ENCODE measurements at places on chromosomes 5 and 9. TPM values are rescaled to one million over a fixed set of nuclear protein-coding genes. Genes with fewer than 3 reads are reported as not detected.

DNA sequence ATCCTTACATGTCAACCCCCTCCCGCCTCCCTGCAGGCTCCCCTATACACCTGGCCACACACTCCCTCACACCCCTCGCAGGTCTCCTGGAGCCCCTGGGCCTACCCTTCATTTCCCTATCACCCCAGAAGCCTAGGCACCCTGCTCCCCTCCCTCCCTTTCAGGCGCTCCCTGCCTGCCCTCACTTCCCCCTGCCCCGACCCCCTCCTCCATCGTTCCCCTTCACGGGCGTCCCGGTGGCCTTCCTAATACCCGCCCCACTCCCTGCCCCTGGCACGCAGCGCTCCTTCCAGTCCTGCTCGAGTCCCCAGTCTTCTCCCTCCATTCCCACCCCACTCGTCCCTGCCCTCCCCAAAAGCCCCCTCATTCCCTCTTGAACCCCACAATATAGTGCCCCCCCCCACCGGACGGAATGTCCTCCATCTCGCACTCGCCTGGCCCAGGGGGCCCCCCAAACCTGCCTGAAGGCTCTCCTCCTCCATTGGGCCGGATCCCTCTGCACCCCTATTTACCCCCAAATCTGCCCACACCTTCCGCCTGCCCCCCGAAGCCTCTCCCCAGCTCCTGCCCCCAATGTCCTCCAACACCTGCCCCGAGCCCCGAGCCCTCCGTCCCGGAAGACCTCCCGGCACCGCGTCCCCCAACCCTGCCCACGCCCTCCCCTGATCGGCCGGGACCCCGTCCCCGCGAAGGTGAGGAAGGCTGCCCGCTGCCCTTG lies 746 bp downstream of the STRBP start:
- H3K4me3 ChIP-seq = peak overlapping the region; percentile 73
- H3K4me1 ChIP-seq = peaks cover 30% of the 10 kb centered on the region
- no peaks in the 10 kb centered on the region for H3K27me3 ChIP-seq
- peak overlapping the region; percentile 80 for H3K27ac ChIP-seq
- H3K36me3 ChIP-seq = no peaks in the 10 kb centered on the region

DNA sequence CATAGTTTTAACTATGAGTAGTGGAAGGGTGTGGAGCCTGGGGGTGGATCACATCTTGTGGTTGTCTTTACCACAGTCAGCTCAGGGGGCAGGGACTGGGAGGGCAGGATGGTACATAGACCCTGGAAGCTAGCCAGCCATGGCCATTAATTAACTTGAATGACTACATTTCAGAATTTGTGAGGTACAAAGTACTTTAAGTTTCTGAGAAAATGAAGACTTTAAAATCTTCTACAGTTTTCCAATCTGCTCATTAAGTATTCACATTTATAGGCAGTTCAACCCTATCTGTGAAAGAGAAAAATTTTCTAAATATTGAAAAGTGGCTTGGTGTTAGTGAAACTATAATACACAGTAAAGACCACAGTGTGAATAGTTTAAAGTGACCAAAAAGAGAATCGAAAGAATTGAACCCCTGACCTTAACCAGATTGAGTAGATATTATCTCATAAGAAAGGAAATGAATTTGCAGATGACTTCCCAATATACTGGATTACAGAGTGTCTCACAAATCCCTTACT lies 234.2 kb upstream of the MEF2C start:
- H3K4me3 ChIP-seq = no peak overlapping the region
- no peaks in the 10 kb centered on the region for H3K36me3 ChIP-seq
- no peak for DNase-seq
- H3K4me1 ChIP-seq = no peaks in the 10 kb centered on the region

GRCh38 chr9:7316166-7316795 lies 483.3 kb downstream of the DMAC1 start:
- no peak overlapping the region for H3K4me3 ChIP-seq
- H3K27ac ChIP-seq = no peak overlapping the region
- peaks cover 54% of the 10 kb centered on the region for H3K27me3 ChIP-seq
- H3K4me1 ChIP-seq = no peaks in the 10 kb centered on the region

Gene OR2V1
- total RNA-seq = not detected

- H3K27me3 ChIP-seq = no peaks in the 10 kb centered on the region
- H3K4me1 ChIP-seq = peaks cover 13% of the 10 kb centered on the region
- no peak for DNase-seq
- H3K36me3 ChIP-seq = peaks cover 25% of the 10 kb centered on the region
Measured at GRCh38 chr5:60687927-60688720, 11.8 kb downstream of the DEPDC1B start.

- H3K27ac ChIP-seq = no peak overlapping the region
- H3K4me1 ChIP-seq = no peaks in the 10 kb centered on the region
- no peak overlapping the region for H3K4me3 ChIP-seq
Measured at GRCh38 chr5:120805131-120805530, 341.0 kb downstream of the PRR16 start.

DNA sequence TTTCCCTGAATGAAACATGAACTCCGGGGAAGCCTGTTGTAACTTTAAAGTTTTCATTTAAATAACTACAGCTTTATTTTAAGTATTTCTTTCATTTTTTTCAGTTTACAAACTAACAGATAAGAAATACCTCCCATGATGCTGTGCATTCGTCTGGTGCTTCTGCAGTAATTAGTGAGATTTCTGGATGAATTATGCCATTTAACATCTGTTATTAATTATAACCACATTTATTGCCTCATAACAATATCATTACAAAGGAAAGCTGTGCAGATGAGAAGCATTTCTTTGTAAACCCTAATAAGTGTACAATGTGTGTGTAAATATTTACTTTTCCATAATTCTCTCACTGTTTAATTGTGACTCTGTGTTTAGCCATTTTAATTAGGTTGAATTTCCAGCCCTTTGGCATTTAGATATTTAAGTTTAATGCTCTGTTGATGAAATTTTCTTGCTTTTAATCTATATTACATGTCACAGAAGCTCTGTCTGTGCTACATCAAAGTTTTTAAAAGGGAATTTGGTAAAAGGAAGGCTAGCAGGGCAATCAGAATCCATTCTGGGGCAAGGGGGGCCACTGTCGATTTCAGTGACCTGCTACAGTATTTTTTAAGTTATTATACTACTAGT lies 418.0 kb downstream of the SPATA31D1 start:
- no peaks in the 10 kb centered on the region for H3K27me3 ChIP-seq
- no peak for DNase-seq
- no peak overlapping the region for H3K27ac ChIP-seq
- H3K36me3 ChIP-seq = no peaks in the 10 kb centered on the region
- peaks cover 2% of the 10 kb centered on the region for H3K4me1 ChIP-seq

GRCh38 chr5:33310451-33310850 lies 130.3 kb upstream of the TARS1 start:
- H3K36me3 ChIP-seq = no peaks in the 10 kb centered on the region
- H3K4me1 ChIP-seq = peaks cover 5% of the 10 kb centered on the region
- H3K27me3 ChIP-seq = no peaks in the 10 kb centered on the region
- H3K27ac ChIP-seq = no peak overlapping the region
- DNase-seq = no peak

GRCh38 chr9:91419222-91420191 lies 4.1 kb downstream of the NFIL3 start:
- DNase-seq = no peak
- H3K27me3 ChIP-seq = peaks cover under 1% of the 10 kb centered on the region
- H3K36me3 ChIP-seq = no peaks in the 10 kb centered on the region
- H3K27ac ChIP-seq = no peak overlapping the region
- peaks cover 38% of the 10 kb centered on the region for H3K4me1 ChIP-seq

Data from progenitor cell of endocrine pancreas (in vitro differentiated cells).